ENCODE measurements at places on chromosomes 7 and 10.

DNA sequence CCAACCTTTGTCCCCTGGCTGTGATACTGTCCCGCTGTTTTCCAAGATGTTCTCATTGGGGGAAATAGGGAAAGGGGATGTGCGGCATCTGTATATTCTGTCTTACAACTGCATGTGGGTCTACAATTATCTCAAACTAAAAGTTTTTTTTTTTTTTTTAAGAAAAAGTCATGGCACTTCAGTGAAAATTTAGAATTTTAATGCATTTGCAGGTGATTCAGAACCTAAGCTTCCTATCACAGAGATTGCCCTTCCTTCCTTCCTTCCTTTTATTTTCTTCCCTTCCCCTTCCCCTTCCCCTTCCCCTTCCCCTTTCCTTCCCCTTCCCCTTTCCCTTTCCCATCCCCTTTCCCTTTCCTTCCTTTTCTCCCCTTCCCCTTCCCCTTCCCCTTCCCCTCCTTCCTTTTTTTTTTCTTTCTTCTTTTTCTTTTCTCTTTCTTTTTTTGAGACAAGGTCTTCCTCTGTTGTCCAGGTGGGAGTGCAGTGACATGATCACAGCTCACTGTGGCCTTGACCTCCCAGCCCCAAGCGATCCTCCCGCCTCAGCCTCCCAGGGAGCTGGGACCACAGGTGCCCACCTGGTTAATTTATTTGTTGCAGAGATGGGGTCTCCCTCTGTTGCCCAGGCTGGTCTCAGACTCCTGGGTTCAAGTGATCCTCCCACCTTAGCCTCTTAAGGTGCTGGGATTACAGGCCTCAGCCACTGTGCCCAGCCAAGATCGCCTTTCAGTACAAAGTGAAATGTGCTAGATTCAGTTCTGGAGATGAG lies 32.0 kb downstream of the JAKMIP3 start:
- DNase-seq: no peak

DNA sequence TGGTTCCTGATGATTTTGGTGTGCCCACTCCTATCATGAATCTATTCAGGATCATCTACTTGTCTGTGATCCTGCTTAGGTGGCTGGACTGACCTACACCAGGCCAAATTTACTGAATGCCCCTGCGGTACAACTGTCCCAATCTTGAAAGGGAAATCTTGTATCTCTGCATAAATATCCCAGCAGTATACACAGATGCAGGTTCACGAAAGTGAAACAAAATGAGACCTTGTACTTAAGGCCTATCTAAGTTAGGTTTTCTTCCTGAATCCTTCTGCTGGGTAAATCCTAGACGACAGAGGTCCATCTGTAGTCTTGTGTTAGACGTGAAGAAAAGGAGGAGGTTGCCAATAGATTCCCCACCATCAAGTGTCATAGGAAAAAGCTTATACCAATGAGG lies 85.5 kb upstream of the NOBOX start:
- DNase-seq: no peak

DNA sequence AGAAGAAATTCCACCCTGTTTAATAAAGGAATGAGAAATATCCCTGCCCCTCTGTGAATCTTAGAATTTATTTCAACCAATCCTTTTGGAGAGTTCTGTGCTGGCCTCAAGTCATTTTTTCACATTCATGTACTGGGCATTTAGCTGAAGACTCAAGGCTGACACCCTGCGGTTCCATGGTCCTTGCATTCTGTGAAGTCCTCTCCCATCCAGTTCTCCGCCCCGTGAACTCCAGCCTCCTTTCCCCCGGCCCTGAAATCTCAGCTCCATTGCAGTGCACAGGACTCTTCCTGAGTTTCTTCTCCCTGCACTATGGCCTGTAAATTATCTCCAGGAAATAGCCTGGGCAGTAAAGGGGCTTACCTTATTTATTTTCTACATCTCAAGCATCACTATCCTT lies 183.0 kb upstream of the KCND2 start:
- DNase-seq: no peak

DNA sequence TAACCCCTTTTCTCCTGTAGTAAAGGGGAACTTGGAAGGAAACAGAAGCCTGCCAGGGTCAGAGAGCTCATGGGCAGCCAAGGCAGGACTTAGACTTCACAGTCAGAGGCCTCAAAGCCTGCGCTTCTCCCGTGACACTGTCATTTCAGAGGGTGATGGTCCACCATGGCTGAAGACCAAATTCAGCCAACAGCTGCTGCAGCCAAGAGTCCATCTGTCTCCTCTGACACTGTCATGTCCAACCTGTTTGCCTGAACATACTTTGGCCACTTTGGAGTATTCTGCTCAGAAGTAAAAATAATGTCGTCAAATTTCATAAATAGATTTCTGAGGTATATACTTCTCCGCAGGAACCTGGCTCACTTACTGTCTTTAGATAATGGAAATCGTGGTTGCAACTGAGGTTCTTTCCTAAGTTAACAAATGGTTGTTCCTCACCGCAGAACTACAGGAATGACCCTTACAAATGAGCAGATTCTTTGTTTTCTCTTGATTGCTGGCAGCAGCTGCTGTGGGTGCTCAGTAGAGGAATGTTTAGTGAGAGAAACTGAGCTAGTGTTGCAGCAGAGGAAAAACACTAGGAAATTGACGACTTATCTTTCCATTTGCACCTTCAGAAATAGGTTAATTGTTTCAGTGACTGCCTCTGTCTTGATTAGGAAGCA lies 626.5 kb downstream of the SDK1 start:
- DNase-seq: no peak

- DNase-seq: no peak
Measured at GRCh38 chr10:101018118-101018599, 12.8 kb downstream of the PDZD7 start.
